ENCODE measurements at places on chromosomes 3 and 15.
A peak's percentile ranks its signal among the peaks of the same experiment; 100 is the strongest.

DNA sequence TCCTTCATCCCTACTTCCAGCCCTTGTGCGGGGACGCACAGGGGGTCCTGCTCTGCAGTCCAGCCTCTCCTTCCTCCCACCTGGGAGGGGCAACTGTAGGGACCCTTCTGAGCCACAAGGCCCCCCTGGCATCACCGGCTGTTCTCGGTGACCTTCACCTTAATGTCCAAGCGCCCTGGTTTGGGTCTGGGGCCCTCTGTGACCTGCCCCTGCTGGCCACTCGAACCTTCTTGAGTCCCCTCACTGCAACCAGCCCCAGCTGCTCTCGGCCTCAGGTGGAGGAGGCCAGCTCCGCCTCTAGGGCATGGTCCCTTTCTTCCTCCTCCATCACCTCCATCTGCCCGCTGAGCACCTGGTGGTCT, 57.9 kb downstream of the RGMA start:
- no peak for DNase-seq

GRCh38 chr15:67784090-67784781, 41.1 kb upstream of the SKOR1 start:
- peak; percentile 47 for DNase-seq

GRCh38 chr3:138203938-138204337, 16.8 kb downstream of the ARMC8 start:
- DNase-seq: no peak

- no peak for DNase-seq
Observed at GRCh38 chr3:185402561-185402960, 39.6 kb downstream of the MAP3K13 start.

GRCh38 chr15:80846031-80846815, 67.1 kb downstream of the CEMIP start:
- no peak for DNase-seq

DNA sequence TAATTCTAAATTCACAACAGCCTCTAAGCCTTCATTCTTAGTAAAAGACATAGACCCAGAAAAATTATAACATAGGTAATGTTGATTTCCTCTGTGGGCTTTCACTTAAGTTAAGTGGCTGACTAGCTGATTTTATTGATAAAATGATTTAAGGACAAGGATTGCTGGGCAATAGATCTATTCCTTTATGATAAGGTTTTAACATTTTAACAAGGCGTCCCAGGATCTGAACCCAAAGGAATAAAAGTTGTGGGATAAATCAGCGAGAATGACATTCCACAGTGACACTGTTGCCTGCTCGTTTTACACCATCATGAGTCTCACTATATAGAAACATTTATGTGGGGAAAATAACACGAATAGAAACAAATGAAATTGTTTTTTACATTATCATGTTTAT, 1151.0 kb downstream of the ZPLD1 start:
- DNase-seq: no peak

- no peak for DNase-seq
Observed at GRCh38 chr3:61699622-61700021, 138.3 kb downstream of the PTPRG start.

DNA sequence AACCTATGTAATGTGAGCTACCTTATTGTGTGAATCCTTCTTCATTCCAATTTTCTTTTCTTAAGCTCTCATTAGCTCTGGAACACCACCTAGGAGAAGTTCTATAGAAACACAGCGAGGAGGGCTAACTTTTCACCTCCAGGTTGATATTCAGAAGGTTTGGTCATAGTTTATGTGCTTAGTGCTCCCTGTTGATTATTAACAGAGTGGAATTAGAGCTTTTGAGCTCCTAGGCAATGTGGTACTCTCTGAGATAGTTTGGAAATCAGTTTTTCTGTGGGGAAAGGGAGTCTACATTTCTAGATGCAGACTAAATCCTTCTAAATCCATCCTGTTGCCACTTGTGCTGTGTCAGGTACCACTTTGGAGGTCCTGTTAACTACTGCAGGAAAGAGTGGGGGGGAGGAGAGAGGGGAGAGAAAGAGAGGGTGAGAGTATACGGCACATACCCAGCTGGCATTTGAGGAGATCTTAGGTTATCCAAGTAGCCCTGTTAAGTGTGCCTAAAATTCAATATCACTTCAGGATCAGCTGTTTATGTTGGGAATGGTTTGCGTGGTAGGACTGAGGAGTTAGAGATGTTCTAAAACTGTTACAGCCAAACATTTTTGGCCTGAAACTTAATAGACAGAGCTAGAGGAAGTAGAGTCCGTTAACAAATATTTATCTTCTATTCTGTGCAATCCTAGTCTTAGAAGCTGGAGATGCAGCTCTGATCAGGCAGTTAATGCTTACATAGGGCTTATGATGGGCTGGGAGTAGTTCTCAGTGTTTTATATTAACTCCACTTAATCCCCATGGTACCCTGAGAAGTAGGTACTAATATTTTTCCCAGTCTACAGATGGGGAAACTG, 117.5 kb upstream of the PROK2 start:
- no peak for DNase-seq

- DNase-seq: no peak
Observed at GRCh38 chr3:131786386-131786785, 248.4 kb downstream of the CPNE4 start.

Data from OCI-M1 (cell line).